D341Med (cell line): ENCODE measurements at places on chromosomes 7 and 10.

DNA sequence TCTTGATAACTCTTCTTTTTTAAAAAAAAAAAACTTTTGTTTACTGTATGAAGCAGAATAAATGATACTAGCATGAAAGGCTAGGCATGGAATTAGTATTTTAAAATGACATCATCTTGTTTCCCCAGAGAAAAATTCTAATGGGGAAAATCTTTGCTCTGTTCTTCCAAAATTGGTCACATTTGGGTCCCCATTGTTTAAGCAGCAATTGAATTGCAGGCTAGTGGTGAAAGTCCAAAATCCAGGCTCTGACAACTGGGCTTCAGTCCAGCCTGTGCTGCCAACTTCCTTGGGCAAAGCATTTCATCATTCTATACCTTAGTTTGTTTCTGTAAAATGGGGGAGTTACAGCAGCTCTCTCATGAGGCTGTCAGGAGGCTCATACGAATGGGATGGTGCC lies 726.4 kb downstream of the KCNMA1 start:
- DNase-seq: no peak

GRCh38 chr7:27185013-27185853 lies at the start of gene HOXA11:
Gene HOXA11, minus strand, starts transcription at chr7:27185232. Its CDS starts 88 bp downstream, at chr7:27185144.
- no peak for DNase-seq

DNA sequence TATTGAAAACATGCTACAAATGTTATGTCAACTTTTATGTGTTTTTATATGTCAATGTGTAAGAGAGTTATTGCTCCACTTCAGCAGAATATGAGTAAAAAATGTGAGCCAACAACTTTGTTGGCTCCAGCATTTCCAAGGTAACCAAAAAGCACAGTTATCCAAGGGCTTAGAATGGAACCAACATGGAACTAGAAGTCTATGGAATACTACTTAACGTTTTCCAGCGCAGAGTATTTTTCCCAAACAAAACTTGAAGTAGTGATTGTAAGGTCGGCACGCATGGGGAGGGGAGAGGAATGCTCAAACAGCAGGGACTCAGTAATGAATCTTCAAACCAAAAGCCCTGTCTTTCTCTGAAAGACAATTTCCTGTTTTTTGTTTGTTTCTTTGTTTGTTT lies 45.0 kb upstream of the TSPAN13 start:
- DNase-seq: no peak

GRCh38 chr7:66146701-66147100 lies 32.1 kb downstream of the CRCP start:
- DNase-seq: peak; percentile 76

GRCh38 chr10:63722537-63722936 lies 201.3 kb downstream of the REEP3 start:
- no peak for DNase-seq

DNA sequence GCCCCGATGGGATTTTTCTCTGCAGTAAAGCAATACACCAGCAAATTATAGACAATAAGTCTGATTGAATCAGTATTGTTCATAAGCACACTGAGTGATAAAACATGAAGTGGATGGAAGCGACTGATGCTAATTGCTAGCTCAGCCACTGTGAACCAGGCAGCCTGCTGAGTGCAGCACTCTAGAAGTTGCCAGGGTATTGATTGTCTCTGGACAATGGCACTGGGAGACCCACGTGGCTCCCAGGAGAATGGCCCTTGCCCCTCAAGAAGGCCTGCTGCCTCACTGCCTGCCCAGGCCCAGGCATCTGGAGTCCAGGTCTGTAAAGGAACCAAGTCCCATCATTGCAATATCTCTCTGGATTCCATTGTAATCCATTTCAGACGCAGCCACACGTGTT lies 80.4 kb upstream of the TCERG1L start:
- DNase-seq: no peak

DNA sequence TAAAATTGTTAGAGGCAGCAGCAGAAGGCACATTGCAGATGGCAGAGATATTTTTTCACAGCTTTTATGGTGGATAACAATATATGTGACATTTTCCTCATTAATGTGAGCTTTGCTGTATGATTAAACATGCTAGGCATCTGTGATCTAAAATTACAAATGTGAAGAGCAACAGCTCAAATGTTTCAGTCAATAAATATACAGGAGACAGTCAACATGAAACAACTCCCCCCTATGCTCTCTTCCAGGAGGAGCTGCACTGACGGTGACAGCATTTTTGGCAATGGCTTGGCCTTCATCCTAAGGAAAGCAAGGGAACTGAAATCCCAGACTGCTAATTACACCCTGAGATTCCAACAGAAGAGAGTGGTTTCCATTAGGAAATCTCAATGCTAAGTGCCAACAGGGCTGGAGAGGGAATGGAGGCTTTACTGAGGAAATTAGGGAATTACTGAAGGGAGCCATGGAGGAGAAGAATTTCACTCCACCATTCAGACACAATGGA lies 51.4 kb upstream of the GRB10 start:
- no peak for DNase-seq

DNA sequence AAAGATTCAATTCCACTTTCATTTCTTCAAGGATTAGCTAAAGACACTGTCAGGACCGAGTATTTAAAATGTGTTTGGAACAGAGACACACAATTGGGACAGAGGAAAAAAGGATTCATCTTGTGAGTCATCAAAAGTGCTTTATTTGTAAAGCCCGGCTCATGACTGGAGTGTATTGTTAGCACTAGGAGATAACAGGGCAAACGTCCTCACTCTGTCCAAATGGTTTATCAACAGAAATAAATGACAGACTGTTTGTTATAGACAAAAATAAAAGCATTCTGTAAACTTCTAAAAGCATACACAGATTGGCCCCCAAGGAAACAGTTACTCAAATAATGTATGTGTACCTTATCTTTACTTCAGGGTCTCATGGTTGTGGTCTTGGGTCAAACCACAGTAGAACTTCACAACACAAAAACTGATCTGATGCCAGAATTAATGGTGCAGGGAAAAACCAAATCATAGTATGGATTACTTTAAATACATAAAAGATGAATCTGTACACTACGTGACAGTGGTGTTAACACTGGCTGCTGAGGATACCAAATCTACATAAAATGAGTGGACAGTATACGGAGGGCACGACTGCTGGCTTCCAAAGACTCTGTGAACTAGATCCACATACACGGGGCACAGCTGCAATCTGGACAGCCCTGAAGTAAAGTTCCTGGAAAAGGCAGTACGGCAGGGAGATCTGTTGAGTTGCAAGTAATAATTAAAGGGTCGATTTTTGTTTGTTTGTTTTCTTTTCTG lies 179.4 kb downstream of the PIP4K2A start:
- DNase-seq: no peak

DNA sequence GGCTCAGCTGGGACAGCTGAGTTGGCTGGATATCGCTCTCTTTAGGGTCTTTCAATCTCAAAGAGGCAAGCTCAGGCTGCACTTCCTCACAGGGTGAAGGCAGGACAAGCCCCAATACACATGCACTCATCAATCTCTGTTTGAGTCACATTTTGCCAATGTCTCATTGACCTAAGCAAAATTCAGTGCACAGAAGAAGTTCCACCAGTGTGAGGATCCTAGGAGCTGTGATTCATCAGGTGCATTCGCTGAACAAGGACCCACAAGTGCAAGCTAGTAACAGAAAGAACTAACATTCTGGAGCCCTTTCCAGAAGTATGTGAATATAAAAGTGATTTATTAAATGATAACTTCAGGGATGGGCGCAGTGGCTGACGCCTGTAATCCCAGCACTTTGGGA lies 477.2 kb downstream of the GPAM start:
- no peak for DNase-seq

GRCh38 chr7:17421941-17422340 lies 123.5 kb downstream of the AHR start:
- no peak for DNase-seq

DNA sequence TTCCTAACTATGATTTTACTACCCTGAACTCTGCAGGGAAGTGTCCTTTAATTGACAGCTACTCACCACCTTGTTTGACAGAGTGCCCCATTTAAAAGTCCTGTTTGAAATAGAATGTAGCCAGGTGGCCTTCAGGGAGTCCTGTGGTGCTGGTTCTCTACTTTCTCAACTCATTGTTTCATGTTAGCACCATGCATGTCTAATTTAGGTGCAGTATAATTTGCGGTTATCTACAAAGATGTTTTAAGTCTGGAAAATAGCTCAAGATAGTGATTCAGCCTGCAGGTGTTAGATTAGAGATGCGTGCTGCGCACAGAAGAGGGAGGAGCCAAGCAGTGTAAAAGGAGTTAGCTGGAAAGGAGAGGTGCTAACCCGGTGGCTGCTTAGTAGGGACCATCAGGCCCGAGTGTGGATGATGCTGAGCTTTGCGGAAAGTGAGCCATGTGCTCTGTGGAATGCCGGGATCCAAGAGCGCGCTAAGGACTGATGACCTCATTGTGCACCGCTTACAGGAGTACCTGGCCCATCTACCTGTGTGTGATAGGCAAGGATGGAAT lies 1.2 kb downstream of the CCM2 start:
- peak; percentile 32 for DNase-seq

DNA sequence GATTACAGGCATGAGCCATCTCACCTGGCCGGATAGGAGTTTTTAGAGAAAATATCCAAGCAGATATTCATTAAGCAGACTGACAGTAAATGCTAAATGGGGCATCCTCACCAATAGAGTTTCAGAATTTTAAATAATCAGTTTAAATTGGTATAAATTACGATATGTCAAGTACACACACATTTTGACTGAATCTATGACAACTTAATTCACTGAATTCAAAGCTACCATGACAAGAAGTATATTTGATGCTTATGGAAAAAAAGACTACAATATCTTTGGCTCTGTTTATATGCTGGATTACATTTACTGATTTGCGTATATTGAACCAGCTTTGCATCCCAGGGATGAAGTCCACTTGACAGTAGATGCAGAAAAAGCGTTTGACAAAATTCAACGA lies 774.7 kb downstream of the PCDH15 start:
- DNase-seq: no peak

DNA sequence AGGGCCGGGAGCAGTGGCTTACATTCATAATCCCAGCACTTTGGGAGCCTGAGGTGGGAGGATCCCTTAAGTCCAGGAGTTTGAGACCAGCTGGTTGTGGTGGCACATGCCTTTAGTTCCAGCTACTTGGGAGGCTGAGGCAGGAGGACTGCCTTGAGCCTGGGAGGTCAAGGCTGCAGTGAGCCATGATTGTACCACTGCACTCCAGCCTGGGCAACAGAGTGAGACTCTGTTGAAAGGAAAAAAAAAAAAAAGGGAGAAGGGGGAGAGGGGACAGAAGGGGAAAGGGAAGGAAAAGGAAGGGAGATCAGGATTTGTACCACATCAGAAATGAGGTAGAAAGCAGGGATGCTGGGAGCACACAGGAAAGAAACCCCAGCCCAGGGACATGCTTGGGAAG lies 38.7 kb upstream of the SVOPL start:
- no peak for DNase-seq

- no peak for DNase-seq
These were observed 103.9 kb downstream of the CUBN start for GRCh38 chr10:17025444-17026295.

DNA sequence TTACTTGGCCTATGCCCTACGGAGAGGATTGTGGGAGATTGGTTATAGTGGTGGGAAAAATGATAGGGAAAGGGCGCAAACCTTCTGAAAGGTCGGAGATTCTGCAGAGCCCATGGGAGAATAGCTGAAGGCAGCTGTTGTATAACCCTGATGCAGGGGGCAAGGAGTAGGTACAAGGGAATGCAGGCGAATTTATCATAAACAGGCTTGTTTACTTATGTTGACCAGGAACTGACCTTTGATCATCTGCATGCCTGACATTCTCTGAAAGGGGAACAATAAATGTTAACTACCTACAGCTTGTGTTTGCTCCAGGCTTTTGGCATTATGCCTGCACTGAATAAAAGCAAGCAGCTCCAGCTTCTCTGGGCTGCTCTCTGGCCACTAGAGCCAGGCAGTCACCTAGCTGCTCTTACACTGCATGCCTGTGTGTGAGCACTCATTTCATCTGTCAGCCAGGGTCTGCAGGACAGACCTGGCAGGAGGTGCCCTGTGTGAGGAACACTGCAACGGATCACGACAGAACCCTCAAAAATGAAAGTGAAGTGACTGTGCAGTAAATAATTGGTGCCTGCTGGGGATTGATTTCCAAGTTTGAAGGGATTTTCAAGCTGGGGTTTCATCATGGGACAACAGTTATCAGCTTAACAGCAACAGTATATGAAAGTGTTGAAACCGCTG lies 31.1 kb upstream of the ABCA13 start:
- no peak for DNase-seq

GRCh38 chr7:100038326-100038725 lies 11.2 kb upstream of the ZSCAN21 start:
- DNase-seq: no peak

DNA sequence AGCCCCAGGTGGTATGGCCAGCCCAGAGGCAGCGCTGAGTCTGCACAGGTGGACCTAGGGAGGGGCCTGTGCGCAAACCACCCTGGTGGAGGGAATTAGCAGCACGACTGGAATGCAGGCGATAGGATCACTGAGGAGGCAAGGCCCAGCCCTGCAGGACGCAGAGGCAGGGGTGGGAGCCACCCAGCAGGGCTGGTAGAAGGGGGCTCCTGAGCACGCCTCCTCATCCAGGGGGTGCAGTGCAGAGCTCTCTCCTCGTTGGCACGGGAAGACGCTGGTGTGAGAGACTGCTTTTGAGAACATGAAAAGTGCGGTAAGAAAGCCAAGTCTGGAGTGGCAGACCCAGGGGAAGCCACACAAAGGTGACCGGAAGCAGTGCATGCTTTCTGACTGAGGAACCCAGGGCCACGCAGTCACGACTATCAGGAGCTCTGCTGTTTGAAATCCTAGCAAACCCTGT lies 6.0 kb downstream of the FXYD4 start:
- peak; percentile 41 for DNase-seq

- DNase-seq: no peak
These were observed 15.0 kb downstream of the KAT6B start for GRCh38 chr10:74841265-74841973.

DNA sequence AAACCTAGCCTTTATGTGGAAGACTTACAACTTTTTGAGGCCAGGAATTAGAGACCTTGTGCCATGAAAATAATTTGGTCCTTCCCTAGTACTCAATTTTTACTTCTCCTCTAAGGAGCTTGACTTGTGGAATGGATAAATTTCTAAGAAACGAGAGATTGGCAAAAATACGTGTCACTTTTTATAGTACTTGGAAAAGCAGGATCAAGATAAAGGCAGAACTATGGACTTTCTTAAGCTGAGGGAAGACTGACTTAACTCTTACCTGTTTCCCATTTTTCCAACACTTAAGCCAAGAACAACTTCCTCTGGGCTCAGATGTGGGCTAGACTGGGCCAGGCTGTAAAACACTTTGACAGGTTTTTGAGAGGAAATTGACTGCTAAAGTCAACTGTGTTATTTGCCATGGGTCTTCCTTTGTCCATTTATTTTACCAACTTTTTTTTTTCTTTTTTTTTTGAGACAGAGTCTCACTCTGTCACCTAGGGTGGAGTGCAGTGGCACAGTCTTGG lies 2.0 kb upstream of the WBP1L start:
- DNase-seq: no peak

- DNase-seq: peak; percentile 26
These were observed 1.8 kb downstream of the UFSP1 start for GRCh38 chr7:100887516-100888290.

DNA sequence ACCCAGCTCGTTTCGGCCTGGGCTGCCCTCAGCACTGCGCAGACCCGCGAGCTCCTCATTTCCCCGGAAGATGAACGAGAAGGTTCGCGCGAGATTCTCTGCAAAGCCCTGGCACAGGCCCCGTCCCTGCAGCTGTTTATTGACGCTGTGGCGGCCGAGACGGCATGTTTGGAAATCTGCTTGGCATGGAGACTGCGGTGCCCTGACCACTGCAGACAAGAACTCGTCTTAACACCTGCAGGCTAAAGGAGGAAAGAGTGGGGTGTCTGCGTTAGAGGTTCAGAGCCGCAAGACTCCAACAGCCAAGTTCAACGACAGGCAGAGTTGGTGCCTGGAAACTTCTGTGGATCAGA lies 125.6 kb downstream of the DNAJB6 start:
- DNase-seq: no peak

GRCh38 chr10:91642831-91643692 lies 10.2 kb upstream of the PPP1R3C start:
- no peak for DNase-seq
